ENCODE measurements at places on chromosomes 2 and 18.
A peak's percentile ranks its signal among the peaks of the same experiment; 100 is the strongest.

DNA sequence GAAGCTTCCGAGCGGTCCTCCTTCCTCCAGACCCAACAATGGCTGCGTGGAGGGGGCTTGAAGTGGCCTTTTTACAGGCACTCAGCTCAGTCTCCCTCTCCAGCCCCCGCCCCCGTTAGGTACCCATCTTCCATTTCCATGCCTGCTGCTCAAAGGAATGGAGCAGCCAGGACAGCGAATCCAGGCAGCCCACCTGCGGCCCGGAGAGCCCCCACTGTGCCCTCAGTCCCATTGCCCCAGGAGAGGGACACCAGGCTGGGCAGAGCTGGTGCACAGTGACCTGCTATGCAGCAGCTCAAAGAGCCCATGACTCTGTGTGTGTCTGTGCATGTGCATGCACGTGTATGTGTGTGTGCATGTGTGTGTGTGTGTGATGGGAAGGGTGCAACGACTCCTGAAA lies 10.6 kb upstream of the POMC start:
- no peak for DNase-seq

DNA sequence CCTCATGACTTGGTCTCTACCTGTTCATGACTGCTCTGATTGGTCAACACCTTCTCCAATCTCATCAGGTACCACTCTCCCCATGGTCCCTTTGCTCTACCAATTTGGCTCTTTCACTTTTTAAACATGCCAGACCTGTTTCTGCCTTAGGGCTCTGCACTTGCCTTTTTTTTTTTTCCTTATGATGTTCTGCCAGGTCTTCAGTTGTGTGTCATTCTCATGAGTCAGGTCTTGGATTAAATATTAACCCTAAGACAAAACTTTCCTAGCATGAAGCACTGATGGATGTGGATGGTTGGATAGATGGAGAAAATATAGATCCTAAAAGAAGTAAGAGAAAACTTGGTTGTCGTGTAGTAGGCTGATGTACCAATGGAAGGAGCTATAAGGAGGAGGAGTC lies 219.3 kb downstream of the TTC32 start:
- peak; percentile 86 for DNase-seq

DNA sequence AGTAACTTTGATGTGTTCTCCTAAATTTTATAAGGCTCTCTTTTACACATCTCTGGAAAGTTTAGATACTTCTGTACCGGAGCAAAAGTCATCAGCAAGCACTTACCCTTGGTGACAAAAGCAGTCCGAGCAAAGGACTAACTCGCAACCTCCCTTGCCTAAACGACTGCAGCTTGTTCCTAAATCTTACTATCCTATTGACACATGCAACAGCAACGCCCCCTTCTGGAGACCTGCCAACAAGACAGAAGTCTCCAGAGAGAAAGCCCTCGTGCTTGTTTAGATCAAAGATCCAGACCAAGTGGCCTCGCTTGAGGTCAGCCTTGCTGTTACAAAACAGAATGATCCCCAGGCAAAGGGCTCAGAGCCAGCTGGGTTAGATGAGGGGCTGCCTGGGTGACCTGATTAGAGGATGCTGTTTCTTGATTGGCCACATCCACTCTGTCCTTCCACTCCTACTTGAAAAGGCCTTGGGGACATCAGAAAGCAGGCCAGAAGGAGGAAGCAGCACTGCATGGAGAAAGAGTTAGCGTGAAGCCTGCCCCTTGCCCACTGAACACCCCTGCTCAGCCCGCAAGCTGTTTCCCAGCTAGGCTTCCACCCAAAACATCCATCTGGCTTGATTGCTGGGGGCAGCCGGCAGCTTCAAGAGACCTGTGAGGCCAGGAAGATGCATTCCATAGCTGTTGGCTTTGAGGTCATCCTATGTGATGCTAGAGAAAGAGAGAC lies 94.3 kb downstream of the HNRNPLL start:
- peak; percentile 54 for DNase-seq

- peak; percentile 28 for DNase-seq
These were observed 214.1 kb upstream of the COPS8 start for GRCh38 chr2:236871500-236872001.

GRCh38 chr2:134852518-134852917 lies 14.1 kb downstream of the ACMSD start:
- no peak for DNase-seq

GRCh38 chr2:19456705-19457309 lies 98.4 kb upstream of the OSR1 start:
- DNase-seq, result no peak

All from Caki2 (cell line).